Endothelial cell of umbilical vein (primary cell): ENCODE measurements at places on chromosomes 3 and 15. TPM values are rescaled to one million over a fixed set of nuclear protein-coding genes. Genes with fewer than 3 reads are reported as not detected.

GRCh38 chr15:41284427-41285177 lies 47.8 kb downstream of the OIP5 start:
- DNase-seq, result peak; percentile 54

DNA sequence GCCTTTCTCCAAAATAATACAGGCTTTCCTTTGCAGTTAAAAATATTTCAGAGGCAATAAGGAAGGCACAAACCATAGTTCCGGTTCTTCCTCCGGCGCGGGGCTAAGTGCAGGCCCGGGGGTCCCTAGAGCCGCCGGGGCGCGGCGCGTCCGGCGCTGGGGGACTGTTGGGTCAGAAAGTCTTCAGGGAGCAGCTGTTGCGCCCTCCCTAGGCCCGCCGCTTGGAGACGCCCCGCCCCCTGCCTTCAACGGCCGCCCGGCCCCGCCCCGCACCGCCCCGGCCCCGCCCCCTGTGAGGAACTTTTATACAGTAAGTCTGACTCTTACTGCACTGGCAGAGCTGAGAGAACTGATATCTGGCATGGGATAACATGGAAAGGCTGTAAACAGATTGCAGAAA lies 283.1 kb upstream of the ARL6 start:
- DNase-seq, result no peak

GRCh38 chr3:2172561-2173171 lies 74.0 kb downstream of the CNTN4 start:
- no peak for DNase-seq

DNA sequence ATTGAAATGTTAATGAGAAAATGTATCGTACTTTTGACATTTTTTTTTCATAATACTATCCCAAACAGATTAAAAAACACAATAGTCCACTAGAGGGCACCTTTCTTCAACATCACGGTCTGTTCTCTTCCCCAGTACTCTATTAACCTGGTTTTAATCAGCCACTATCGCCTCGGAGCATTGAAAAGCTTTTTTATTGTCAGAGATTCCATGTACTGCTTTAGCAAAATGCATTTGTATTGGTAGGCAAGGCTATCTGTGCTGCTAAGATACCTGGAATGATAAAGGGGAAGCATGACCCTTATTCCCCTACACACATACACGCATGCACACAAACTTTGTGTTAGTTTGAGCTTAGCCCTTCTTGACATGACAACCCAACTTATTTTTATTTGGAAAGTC lies 160.1 kb upstream of the IL12A start:
- DNase-seq, result peak; percentile 80

DNA sequence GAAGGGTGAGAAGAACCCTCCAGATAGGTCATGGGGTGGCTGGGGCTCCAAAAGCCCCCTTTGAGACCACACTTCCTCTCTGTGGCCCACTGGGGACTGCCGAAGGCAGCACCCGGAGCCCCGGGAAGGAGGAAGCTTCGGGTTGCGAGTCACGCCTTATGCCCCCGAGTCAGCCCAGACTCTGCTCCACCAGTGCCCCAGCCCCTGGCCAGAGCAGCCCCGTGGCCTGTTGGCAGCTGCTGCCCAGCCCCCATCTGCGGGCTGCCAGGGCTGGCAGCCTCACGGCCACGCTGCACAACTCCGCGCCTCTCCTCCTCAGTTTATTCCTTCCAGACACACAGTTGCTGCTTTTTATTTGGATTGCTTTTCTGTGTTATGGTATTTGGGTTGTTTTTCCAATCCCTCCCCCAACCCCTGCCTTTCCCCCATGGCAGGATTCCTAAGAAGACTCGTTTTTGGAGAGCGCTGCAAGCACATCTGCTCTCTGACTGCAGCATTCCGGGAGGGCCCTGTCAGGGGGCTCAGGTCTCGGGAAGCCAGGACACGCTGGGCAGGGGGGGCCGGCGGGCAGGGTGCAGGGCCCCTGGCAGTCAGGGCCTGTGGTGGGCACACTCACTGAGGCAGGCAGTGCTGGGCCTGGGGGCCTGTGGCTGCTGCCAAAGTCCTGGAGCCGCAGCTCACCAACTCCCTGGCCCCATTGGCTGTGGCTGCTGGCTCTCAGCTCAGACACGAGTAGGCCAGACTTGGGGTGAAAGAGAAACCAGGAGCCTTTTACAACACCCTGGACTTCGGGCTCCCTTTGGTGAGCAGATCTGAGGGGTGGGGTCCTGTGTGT lies 20.2 kb downstream of the MAGEF1 start:
- DNase-seq, result no peak

DNA sequence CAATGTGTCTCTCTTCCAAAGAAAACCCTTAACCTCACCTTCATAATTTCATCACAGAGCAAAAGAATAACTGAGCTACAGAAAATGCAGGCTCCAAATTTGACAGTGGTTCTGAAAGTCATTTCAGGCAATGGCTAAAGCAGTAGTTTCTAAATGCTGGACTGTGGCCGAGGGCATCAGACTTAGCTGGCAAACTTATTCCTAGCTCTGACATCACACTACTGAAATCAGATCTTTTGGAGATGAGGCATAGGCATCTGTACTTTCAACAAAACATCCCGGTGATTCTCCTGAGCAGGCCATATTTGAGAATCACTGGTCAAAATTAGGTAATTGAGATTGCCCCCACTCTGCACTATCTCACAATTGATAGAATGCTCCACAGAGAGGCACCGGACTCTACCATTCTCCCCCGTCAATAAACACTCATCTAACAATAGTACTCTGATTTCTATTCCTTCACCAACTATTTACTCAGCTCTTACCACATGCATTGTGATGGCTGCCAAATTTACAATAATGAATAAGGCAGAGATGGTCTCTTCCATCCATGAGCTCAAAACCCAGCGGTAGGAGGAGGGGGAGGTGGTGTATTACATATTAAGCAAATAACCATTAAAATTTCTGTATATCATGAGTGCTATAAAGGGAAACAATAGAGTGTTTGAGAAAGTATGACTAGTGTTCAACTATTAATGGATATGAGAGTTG lies 57.3 kb upstream of the SPRED1 start:
- DNase-seq, result no peak

DNA sequence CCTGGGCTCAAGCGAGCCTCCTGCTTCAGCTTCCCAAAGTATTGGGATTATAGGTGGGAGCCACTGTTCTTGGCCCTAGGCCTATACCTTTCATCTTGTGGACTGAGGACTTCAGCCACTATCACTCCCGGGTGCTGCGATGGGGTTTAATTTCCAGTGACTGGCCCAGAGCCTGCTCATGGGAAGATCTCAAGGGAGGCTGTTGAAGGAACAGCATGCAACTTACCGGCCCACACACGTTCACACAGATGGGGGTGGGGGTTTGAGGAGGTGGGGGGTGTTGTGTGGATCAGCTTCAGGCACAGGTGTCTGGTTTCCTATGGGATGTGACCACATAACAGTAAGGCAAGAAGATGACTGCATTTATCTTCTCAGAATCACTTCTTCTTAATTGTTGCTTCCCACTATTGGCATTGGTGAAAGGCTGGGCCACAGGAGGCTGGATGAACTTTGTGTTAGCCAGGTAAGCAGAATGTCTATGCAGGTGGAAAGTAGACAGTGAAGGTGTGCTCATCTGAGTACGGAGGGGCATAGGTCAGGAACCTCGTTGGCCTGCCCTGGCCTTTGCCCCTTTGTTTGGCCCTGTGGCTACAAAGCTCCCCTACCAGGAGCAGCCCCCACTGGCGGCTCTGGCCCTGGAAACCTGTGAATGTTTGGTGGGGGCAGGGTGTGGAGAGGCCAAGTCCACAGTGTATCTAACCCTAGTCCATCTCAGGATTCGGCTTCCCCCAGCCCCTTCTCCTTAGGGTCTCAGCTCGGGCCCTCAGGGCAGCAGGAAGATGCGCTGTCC lies 1.4 kb upstream of the APBA2 start:
- DNase-seq, result no peak

DNA sequence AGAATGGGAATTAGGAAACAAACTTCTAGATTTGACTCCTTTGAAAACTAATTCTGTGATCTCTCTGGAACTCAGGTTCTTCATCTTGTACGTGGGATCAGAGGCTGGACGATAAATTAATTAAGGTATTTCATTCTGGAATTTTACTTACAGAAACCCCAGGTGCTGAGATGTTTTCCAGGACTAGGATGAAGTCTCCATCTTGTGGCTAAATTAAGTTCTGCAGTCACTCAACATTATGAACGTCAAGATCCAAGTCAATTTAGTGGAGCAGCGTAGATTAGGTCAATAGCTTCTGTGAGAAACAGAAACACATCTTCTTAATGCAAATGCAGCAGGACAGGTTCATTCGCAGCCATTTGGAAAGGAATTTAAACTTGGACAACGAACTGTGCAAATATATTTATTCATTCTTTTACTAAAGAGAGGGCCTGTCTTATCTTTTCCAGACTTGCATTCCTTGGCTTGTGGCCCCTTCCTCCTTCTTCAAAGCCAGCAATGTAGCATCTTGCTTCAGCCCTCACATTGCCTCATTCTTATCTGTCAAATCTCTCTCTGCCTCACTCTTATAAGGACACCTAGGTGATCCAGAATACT lies 26.7 kb upstream of the TMC3 start:
- peak; percentile 71 for DNase-seq

DNA sequence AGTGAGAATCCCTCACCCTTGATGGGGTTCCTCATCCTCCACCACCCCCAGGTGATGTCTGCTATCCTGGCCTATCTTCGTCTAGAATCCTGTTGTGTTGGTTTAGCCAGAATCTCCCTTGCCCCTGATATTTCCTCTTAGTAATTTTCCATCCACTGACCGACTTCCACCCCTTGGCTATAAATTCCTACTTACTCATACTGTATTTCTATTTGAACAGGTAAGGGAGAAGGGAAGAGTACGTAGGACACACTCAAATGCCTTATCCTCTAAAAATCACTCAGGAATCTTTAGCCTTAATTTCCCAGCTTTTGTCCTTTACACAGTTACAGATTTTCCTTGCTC lies 678 bp upstream of the TFG start:
- DNase-seq, result peak; percentile 7

GRCh38 chr3:186451371-186451770 lies 89.3 kb upstream of the DGKG start:
- DNase-seq, result no peak

- peak; percentile 40 for DNase-seq
Measured at GRCh38 chr15:79897380-79897678, 515 bp upstream of the MTHFS start.

GRCh38 chr3:175493301-175493700 lies 634.2 kb downstream of the NAALADL2 start:
- DNase-seq, result no peak

DNA sequence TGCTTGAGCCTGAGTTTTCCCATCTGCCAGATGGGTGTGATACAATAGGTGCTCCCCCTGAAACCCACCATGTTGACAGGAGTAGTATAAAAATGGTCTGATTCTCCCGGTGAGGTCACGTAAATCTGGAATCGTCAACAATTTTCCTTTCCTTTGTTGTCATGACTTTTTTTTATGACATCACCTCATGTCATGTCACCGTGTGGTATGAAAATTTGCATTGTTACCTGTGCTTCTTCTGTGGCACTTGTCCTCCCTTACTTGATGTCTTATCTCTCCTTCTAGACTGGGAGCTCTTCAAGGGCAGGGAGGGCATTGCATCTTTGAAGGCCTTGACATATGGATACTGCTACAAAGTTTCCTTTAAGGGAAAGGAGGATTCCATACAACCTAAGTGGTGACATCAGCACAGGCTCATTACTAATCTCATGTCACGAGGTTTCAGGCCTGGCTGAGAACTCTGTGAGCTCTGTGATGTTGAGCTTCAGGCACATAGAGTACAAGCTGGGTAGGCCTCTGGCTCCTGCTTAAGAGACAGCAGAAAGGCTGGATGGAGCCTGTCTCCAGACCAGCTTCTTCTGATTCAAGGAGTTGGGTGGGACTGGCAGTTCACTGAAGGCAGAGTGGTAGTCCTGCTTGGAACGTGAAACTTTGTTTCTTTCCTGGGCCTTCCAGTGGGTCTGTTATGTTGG lies 66.3 kb downstream of the LPP start:
- no peak for DNase-seq

DNA sequence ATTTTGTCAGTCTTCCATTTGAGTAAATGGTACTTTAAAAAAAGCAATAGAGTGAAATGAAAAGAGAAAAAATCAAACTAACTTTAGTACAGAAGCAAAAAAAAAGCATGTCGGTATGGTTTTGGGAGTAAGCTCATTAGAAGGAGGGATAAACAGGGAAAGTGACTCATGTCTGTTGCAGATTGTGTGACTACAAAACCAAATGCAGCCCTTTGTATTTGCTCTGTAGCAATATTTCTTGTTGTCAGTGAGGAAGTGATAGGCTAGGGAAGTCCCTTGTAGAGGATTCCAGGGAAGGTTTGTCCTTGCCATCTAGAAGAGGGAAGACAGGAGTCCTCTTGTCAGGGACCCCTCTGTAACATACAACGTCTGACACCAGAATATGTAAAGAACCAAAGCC lies 150.5 kb upstream of the POU1F1 start:
- peak; percentile 55 for DNase-seq

DNA sequence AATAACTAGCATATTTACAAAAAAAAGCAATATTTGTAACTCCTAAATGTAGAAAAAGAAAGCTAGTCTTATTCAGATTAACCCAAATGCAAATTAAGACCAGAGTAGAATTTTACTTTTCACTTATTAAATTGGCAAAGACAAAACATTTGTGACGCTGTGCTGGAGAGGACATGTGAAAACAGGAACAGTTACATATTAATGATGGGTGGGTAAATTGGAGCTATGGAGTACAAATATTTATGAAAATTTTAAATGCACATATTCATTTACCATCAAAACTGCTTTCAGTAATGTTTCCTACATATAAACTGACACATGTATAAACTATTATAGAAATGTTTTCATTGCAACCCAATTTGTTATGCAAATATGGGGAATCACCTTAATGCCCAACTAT lies 278.9 kb upstream of the POU1F1 start:
- no peak for DNase-seq

DNA sequence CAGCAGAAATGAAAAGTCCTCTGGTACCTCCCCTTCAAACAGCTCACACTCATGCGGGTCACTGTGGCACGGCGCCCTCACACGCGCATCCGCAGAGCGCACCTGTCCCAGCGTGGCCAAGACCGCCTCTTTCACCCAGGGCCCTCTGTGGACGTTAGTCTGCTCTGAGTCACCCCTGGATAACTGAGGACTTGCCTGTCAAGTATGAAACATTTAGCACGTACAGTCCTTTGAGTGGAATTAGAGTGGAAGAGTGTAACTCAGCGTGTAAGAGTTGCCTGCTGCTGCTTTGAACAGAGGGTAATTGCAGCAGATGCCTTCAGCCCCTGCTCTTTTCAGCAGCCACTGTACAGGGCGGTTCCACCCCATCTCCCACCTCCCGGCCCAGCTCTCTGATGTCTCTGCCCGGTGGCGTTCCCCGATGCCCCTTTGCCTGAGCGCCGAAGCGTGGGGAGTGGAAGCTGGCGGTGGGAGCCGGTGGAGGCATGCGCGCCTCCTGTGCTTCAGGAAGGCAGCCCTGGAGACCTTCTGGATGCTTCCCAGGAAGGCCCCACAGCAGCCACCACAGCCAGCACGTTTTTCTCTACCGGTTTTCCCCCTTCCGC lies 23.0 kb downstream of the CPN2 start:
- DNase-seq, result no peak

- no peak for DNase-seq
Measured at GRCh38 chr15:93341164-93341563, 252.2 kb upstream of the RGMA start.

CCDC9B gene
- 4.8 and 7.6 TPM in 2 replicates for polyA plus RNA-seq

SNRK gene
- polyA plus RNA-seq, result 33.3 and 43.3 TPM in 2 replicates

CPNE4 gene
- polyA plus RNA-seq, result not detected in 2 replicates

WDR93 gene
- polyA plus RNA-seq, result 0.05 and 0.07 TPM in 2 replicates

WDR73 gene
- polyA plus RNA-seq, result 25.6 and 29.0 TPM in 2 replicates

SLC12A1 gene
- not detected in 2 replicates for polyA plus RNA-seq

NCEH1 gene
- 9.6 and 10.0 TPM in 2 replicates for polyA plus RNA-seq

LRTM1 gene
- polyA plus RNA-seq, result not detected in 2 replicates

TMEM212 gene
- polyA plus RNA-seq, result 0.14 TPM in 1 of 2 replicates, not detected in the other
